ENCODE measurements at places on chromosomes 5 and 9.

GRCh38 chr5:106959387-106959786 lies 711.4 kb downstream of the EFNA5 start:
- DNase-seq = no peak

DNA sequence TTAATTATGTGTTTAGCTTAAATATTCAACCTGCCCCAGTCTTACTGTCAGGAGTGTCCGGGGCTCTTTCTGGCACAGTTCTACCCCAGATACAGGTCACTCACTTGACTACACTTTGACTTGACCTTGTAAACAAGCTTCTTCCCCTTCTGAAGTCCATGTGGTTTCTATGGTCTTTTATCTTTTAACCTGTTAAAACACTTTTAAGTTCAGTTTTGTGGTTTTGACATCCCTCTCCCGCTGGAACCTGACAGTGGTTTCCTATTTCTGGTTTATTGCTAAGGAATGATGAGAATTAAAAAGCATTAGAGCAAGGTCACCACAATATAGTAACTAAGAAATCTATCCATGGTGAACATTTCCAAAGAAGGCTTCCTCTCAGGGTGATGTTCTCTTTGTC lies 300.1 kb downstream of the TMEM167A start:
- DNase-seq = no peak

- DNase-seq = no peak
These were observed 194.5 kb downstream of the HSD17B3 start for GRCh38 chr9:96107436-96107835.

GRCh38 chr9:106653213-106653612 lies 209.8 kb upstream of the ZNF462 start:
- no peak for DNase-seq

- no peak for DNase-seq
These were observed 13.5 kb downstream of the POLR1E start for GRCh38 chr9:37499297-37499696.

DNA sequence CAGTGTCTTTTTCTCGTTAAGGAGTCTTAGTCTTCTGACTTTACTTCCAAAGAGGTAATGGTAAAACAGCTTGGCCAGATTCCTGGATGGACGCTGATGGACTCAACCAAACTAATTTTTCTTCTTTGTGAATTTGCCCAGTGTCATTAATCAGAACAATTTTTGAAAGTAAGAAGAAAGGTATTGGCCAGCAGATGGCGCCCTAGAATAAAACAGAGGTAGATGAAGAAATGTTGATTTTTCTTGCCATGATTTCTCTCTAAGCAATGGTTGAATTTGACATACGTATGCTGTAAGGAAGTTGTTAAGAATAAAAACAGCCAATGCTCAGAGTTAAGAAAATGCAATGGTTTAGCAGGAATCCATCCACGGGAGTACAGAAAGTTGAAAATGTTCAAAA lies 500.0 kb downstream of the DIRAS2 start:
- peak; percentile 62 for DNase-seq
